ENCODE measurements at places on chromosomes 1 and 21. TPM values are rescaled to one million over a fixed set of nuclear protein-coding genes. Genes with fewer than 3 reads are reported as not detected.

Gene CHD5
- 4.9 TPM for total RNA-seq

Gene S100A1
- 9.1 TPM for total RNA-seq

Gene CLCNKA
- total RNA-seq, result 0.41 TPM

Gene PCSK9
- total RNA-seq, result not detected

Gene ZNF593OS
- not detected for total RNA-seq

Gene ANKRD34A
- total RNA-seq, result 2.4 TPM

Gene SLAMF7
- total RNA-seq, result 0.14 TPM

Gene STXBP3
- total RNA-seq, result 41.1 TPM

Gene SYT2
- 0.09 TPM for total RNA-seq

Gene RYR2
- total RNA-seq, result 2.9 TPM

Gene NPPA
- total RNA-seq, result not detected

Gene RGS8
- not detected for total RNA-seq

Gene CRP
- total RNA-seq, result not detected

All from prostate gland (tissue), 2 donors.